Activated B cell treated with CpG ODN at 0.5 μM for 24 hours (primary cell): ENCODE measurements at places on chromosomes 13 and 19. TPM values are rescaled to one million over a fixed set of nuclear protein-coding genes. Genes with fewer than 3 reads are reported as not detected.

DNA sequence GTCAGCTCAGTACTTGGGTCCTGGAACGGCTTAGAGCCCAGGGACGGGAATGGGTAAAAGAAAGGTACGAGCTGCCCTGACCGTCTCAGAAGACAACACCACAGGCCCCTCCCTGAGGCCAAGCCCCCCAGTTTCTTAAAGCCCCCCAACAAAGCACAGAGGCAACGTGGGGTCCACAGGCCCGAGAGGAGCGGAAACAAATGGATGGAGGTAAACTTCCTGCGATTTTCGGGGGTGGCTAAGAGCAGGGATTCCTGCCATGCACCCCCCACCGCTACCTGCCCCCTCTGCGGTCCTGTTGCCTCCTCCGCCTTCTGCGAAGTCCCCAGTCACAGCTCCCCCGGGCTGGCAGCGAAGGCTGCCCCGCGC, 48.2 kb downstream of the PTPRS start:
- no peak overlapping the region for H3K27ac ChIP-seq
- no peak for DNase-seq
- peaks cover 27% of the 10 kb centered on the region for H3K4me1 ChIP-seq
- H3K4me3 ChIP-seq, result peak overlapping the region; percentile 59

- DNase-seq, result no peak
- H3K4me3 ChIP-seq, result no peak overlapping the region
- peaks cover 9% of the 10 kb centered on the region for H3K27me3 ChIP-seq
- H3K4me1 ChIP-seq, result no peaks in the 10 kb centered on the region
- H3K27ac ChIP-seq, result no peak overlapping the region
These were observed 14.2 kb downstream of the ZAR1L start for GRCh38 chr13:32300920-32301319.

The MISP3 gene
- 0.15 and 0.18 TPM in 2 replicates for total RNA-seq

The KLF5 gene
- 0.35 and 0.69 TPM in 2 replicates for total RNA-seq

The PRSS57 gene
- total RNA-seq, result not detected in 2 replicates

GRCh38 chr13:113888701-113889330, 24.9 kb upstream of the GAS6 start:
- H3K4me1 ChIP-seq, result no peaks in the 10 kb centered on the region
- H3K27me3 ChIP-seq, result peaks cover 32% of the 10 kb centered on the region
- H3K36me3 ChIP-seq, result no peaks in the 10 kb centered on the region
- H3K27ac ChIP-seq, result no peak overlapping the region

- no peaks in the 10 kb centered on the region for H3K36me3 ChIP-seq
- no peak overlapping the region for H3K27ac ChIP-seq
- peaks cover 4% of the 10 kb centered on the region for H3K27me3 ChIP-seq
- no peak for DNase-seq
- H3K4me3 ChIP-seq, result no peak overlapping the region
These were observed 6.2 kb upstream of the SPART start for GRCh38 chr13:36352350-36352749.
